Cerebellar nuclear complex (tissue), 1 donor: ENCODE measurements at places on chromosomes 3 and 15.

GRCh38 chr3:58864480-58864879 is 185.3 kb downstream of the CFAP20DC start:
- DNase-seq = no peak

DNA sequence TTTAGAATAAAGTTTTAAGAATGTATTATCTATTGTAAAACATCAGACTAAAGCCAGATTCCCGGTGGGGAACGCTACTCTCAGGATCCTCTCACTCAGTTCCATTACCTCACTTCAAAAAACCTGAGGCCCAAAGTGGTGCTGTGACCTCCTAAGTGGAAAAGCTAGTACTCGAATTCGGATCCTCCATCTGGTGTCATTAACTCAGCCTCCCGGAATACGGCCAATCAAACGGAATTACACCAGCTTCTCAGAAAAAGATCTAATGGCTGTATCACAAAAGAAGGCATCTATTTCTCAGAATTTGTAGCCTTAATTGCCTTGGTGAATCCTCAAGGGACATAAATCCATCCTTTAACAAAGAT is 627 bp downstream of the ACAD11 start:
- peak; percentile 46 for DNase-seq

GRCh38 chr3:184656829-184657681 is 54.8 kb downstream of the MAGEF1 start:
- DNase-seq = no peak

GRCh38 chr3:67077656-67078055 is 79.5 kb downstream of the KBTBD8 start:
- DNase-seq = no peak

- no peak for DNase-seq
These were observed 139.7 kb downstream of the STAG1 start for GRCh38 chr3:136612512-136612911.

DNA sequence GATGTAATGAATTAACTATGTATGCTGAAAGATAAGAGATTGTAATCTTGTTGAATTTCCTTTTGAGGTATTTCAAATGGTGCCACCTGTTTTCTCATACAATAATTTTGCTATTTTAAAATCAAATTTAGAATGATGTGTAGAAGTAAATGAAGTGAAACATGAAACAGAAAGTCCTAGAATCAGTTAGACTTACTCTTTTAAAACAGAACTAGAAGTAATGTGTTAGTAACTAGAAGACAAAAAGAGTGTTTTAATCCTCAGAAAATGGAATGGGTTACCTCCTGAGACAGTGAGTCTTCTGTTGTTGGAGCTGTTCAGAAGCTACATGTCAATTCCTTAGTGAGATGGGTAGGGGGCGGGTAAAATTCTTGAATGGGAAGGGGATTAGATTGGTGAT is 8.1 kb upstream of the MAP2K5 start:
- DNase-seq = no peak

DNA sequence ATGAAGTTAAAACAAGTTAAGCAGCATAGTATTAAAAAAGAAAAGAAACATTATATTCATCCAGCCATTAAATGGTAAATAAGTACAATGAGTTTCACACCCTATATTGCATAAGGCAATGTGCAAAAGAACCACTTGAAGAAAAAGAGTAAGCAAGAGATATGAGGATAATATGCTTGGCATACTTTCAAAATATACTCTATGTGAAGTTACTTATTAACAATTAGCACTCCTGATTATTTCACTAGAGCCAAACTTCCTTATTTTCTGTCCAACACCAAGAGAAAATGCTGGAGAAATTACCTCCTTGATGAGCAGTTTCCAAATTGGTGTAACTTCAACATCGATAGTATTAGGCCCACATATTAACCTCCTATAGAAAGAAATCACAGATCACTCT is 63.7 kb downstream of the ATP13A4 start:
- DNase-seq = no peak

- no peak for DNase-seq
These were observed 228.1 kb downstream of the FEZF2 start for GRCh38 chr3:62145086-62145757.

GRCh38 chr15:41993472-41994170 is 21.3 kb upstream of the EHD4 start:
- DNase-seq = no peak

- DNase-seq = no peak
These were observed 42.1 kb downstream of the ZNF654 start for GRCh38 chr3:88101142-88101541.

DNA sequence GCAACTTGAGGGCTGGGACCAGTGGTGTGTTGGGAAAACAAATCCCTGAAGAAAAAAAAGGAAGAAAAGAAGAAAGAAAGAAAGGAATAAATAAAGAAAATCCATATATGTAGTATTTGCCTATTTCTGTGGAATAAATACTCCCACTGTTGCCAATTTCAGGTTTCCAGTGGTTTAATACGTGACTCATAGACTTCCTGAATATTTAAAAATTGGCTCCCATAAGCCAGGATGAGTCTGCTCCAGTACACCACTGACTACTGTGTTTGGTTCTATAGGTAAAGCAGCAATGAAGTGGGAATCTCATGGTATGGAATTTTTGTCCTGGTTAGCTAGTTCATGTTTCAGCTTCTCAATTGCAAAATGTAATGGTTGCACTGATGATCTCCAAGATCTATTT is 31.6 kb downstream of the PYDC2 start:
- DNase-seq = no peak

DNA sequence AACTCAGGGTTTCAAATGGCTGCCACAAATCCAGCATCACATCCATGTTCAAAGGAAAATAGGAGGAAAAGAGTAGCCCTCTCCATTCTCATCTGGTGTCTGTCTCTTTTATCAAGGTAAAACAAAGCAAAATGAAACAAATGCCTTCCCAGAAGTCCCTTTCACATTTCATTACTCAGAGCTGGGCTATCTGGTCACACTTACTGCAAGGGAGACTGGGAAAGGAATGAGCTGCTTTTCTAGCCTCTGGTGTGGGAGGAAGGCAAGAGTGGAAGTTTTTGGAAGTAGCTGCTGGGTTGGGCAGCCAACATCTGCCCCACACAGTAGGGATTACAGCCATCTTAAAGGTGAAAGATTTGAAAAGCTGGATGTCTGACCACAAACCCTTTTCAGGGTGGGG is 51.8 kb downstream of the KLF15 start:
- no peak for DNase-seq

- no peak for DNase-seq
These were observed 252.2 kb upstream of the TBL1XR1 start for GRCh38 chr3:177449360-177450006.

GRCh38 chr3:72375237-72376076 is 472.8 kb downstream of the SHQ1 start:
- no peak for DNase-seq

- no peak for DNase-seq
These were observed 29.0 kb upstream of the TBC1D21 start for GRCh38 chr15:73844356-73844755.

- no peak for DNase-seq
These were observed 108.0 kb downstream of the SERPINI1 start for GRCh38 chr3:167843481-167843880.

DNA sequence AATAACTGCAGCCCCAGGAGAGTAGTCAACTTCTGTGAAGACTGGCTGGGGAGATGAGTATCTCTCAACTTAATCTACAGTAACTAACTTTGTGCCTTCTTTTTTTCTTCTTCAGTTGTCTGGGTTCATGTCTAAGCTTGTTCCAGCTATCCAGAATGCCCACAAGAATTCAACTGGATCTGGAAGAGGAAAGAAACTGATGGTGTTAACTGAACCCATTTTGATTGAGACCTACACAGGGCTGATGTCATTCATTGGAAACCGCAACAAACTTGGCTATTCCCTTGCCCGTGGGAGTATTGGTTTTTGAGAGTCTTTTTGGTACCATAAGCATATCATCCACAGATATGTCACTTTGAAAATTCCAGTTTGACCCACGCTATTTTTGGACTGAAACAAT is 148.7 kb downstream of the TPRG1 start:
- no peak for DNase-seq

GRCh38 chr3:134361162-134361835 is 12.9 kb downstream of the AMOTL2 start:
- no peak for DNase-seq

- no peak for DNase-seq
These were observed 346.6 kb downstream of the MFSD1 start for GRCh38 chr3:159148466-159148865.

- no peak for DNase-seq
These were observed 37.4 kb upstream of the AZI2 start for GRCh38 chr3:28386049-28386448.

- no peak for DNase-seq
These were observed 7.8 kb upstream of the KIF7 start for GRCh38 chr15:89662893-89663626.

- no peak for DNase-seq
These were observed 98.4 kb downstream of the IGF2BP2 start for GRCh38 chr3:185726254-185726967.

GRCh38 chr15:25435474-25436243 is 3.2 kb downstream of the UBE3A start:
- DNase-seq = no peak

GRCh38 chr3:18423401-18424212 is 1.5 kb downstream of the SATB1 start:
- no peak for DNase-seq

DNA sequence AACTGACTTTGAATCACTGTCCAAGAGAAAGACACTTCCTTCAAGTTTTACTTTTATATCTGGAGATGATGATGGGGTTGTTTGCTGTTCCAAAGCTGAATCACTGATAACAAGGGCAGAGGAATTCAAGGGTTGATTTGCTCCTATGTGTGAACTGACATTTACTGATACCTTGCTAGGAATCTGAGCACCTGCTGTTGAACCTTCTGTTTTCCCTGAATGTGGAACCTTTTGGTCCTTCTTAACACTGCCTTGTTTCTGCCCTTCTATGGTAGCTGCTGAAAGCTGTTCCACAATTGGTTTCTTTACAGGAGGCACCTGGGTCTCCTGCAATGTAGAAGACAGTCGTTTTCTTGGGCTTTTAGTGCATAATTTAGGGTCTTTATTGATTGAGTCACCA is 102.0 kb upstream of the NEDD4 start:
- DNase-seq = no peak

DNA sequence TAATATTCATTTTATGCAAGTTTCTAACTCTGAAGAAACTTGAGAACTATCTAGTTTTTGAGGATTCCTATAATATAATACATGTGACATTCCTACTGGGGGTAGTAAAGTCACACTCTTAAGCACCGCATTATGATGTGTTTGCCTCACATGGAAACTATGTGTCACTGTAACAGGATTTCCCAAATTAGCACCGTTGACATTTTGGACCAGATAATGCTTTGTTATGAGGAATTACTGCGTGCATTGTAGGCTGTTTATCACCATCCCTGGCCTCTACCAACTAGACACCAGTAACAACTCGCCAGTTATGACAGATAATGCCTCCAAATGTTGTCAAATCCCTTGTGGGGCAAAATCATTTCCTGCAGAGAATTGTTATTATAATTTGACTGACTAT is 267.8 kb downstream of the RAP2B start:
- no peak for DNase-seq

DNA sequence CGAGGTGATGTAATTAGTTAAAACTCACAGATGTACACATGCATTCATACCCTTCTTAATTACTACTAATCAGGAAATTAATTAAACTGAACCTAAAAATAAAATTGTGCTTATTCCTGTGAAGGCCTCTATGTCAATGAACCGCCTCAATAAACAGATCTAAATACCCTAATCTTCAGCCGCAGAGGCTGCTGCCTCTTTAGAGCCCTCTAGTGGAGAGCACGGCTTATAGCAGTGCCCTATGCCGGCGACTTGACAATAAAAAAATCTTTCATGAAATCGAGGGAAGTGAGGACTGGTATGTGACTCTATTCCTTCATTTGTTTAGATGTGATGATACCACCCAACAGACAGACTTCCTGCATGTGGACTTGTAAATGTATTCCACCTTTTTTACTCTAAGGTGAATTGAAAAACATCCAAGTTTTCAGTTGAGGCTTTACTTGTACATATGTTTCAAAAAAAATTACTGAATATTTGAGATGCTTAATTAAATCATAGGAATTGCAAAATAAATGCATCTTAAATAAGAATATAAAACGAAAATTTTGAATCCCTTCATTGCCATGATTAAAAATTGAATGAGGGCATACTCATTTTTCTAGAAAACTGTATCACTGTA is 8.3 kb upstream of the EPHA3 start:
- no peak for DNase-seq

GRCh38 chr15:41944313-41944940 is 27.9 kb downstream of the EHD4 start:
- no peak for DNase-seq

- no peak for DNase-seq
These were observed 17.8 kb downstream of the GCSAM start for GRCh38 chr3:112115161-112115739.

GRCh38 chr15:51348688-51349087 is 7.2 kb downstream of the GLDN start:
- no peak for DNase-seq

- no peak for DNase-seq
These were observed 750 bp downstream of the SLC33A1 start for GRCh38 chr3:155853214-155854140.

DNA sequence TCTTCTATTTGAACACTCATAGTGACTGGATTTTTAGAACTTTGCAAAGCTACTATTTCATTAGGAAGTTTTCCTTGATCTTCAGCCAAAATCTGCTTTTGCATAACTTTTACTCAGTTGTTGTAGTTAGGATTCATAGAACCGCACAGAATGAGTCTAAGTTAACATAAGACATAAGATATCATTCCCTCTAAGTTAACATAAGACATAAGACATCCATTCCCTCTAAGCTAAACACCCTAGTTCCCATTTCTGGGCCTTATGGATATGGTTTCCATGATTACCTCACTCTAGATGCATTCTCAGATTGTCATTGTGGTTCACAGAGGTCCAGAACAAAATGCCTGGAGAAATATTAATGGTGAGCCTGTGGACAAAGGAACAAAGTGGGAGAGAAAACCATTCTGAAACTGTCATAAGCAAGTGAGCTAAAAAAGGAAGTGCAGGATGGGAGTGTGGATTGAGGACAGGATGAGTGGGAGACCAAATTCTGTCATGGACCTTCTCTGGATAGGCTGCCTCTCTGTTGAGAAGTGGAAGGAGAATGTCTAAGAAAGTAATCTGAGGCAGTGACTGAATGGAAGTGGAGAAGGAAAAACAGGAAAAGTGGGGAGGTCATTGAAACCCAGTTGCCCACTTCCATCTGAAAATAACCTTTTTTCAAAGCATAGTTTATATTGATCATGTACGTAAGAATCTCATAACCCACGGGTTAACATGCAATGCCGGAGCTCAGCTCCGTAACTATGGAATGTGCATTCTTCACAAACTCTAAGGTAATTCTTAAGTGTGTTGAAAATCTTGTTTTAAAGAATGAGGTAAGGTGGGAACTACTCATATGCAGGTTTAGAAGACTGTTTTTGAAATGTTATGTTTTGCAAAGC is 37.4 kb upstream of the SECISBP2L start:
- no peak for DNase-seq
